Type B pancreatic cell (in vitro differentiated cells): ENCODE measurements at places on chromosomes 4 and X.

GRCh38 chr4:155602351-155603140, 64.1 kb upstream of the GUCY1A1 start:
- no peak for DNase-seq

DNA sequence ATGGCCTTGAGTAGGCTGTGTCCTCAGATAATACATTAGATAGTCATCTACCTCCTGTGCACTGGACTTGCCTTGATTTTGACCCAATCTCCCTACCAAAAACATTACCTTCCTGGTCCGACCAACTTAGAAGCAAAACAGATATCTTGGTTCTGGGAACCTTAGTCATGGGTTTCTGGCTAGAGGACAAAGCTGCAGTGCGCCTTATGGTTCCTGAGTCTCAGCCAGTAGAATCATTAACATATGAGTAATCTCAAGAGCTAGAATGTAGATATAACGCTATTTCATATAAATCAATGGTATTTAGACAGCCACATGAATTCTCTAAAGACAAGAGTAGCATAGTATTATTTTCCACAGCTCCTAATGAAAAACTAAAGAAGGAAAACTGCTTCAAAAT, 83.1 kb downstream of the GRIA3 start:
- no peak for DNase-seq

DNA sequence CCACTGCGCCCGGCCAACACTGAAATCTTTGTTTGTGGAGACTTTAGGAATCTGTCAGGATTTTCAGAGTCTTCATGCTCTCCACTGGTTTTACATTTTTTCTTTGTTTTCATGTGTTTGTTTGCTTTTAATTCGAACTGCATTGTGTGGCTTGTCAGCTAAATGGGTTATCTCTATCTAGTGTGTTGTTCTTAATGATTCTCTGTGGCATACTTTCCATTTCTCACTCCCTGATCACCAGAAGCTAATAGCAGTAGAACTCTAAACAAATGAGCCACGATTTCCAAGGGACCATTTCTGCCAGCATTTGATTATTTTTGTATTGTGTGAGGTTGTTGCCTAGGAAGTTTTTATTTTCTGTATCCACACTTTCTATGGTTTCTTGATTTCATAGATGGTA, 352.4 kb downstream of the CAMK2D start:
- no peak for DNase-seq

DNA sequence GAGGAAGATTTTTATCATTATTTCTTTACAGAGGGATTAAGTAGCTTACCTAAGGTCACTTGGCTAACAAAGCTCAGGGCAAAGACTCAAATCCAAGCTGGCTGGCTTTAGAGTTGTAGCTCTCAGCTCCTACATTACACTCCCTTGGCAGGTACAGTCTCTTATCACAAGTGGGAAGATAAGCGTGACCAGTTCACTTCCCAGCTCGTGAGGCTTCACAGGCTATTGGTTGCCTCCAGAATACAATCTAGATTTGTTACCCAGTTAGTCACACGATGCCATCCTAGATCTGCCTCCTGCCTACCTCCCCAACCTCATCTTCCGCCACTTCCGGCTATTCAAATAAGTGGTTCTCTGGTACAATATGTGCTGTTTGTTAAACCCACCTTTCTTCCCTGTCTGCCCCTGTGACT, 3.7 kb downstream of the MMRN1 start:
- DNase-seq: no peak

DNA sequence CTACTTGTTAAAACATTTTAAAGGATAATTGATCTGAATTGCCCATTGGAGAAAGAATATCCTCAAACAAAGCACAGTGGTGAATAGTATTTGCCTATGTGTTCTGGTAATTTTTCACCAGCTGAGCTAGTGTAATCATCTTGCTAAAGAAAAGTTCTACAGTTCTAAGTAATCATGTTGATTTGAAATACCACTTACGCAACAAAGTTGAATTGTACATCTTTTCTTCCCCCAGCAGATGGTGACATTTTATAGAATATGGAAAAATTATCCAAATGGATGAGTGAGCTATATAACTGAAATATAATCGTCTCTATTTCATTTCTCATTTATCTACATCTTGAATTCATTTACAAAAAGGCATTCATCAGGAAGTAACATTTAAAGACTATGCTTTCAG, 9.7 kb upstream of the ZNF674 start:
- DNase-seq: no peak

DNA sequence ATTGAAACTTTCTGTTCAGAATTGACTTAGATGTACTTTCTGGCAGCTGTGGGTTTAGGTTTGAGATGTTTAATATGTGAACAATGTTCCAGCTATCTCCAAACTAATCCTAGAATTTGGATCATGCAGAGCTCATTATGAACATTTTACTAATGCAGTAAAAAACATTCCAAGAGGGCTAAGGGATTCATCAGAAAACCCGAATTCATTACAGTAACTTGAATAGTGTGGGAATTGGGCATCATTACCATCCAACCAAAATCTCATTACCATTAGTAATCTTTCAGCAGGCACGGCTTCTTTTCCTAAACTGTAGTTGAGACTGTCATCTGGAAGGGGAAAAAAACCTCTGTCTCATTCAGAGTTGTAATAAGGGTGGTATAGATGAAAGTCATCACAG, 91.0 kb downstream of the LIMCH1 start:
- no peak for DNase-seq

- no peak for DNase-seq
These were observed 70.2 kb downstream of the CXXC4 start for GRCh38 chr4:104424475-104424941.

DNA sequence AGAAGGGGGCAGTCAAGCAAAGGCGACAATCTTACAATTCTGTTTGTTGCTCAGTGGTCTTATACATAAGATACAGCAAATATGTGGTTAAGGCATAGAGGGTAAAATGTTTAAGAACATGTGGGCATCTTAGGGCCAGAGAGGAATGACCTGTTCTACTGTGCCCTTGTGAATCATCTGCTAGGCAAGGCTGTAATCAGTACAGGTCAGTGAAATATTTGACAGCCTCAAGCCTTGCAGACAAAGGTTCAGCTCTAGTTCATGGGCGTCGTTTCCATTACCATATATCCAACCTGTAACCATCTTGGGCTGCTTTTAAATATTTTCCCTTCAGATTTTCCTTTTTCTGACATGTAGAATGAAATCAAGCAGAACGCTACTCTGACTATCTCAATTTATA, 37.3 kb downstream of the AGA start:
- no peak for DNase-seq

DNA sequence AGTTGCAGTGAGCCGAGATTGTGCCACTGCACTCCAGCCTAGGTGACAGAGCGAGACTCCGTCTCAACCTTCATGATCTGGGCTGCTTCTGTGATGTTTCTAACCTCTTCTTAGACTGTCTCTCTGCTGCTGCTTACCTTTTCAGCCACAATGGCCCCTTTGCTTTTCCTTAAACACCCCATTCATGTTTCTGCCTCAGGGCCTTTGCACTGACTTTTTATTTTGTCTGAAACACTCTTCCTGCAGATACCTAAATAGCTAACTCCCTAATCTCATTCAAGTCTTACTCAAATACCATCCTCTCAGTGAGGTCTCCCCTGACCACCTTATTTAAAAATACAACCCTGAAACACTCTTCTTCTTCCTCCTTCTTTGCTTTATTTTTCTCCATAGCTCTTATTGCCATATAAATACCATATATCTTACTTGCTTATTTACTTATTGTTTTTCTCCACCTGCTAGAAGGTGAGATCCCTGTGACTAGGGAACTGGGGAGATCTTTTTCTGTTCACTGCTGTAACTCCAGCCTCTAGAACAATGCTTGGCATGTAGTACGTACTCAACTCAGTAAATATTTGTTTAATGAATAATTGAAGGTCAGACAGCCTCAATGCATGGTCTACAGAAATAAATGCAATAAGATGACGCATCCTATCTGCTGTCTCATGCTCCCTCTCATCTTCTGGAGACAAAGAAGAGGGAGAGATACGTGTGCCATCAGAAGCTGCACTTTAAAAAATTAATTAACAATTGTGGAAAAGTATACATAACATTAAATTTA, 43.8 kb upstream of the SETD7 start:
- no peak for DNase-seq

- DNase-seq: no peak
These were observed 50.3 kb downstream of the STPG2 start for GRCh38 chr4:98092833-98093439.

DNA sequence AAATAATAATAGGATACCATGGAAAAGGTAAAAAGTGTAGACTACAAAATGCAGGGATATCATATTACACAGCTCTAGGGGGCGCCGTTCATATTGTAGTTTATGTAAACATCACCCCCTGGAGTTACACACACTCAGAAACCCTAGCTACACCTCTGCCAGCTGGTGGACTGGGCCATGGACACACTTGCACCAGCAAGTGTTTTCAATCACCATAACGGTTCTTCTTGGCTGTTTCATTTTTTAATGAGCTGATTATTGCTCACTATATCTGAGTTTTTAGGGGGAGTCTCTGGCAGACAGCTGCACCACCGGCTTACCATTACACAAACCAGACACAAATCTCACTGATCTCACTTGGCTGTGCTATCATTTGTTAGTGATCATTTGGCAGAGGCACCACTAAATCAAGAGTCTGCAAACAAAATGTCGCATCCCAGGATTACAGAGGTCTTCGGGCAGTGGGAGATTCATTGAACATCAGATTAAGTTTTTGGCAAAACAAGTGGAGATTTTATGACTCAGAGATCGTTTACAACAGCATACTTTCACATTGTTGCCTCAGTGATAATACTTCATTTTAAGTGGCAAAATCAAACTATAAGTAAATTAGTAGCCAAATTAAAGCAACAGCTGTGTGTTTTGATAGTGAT, 185.7 kb downstream of the UNC5C start:
- DNase-seq: no peak

GRCh38 chr4:17258106-17258505, 253.8 kb downstream of the QDPR start:
- DNase-seq: no peak

- DNase-seq: no peak
These were observed 1.4 kb upstream of the SLC34A2 start for GRCh38 chr4:25654031-25654970.

GRCh38 chrX:69366183-69366582, 137.9 kb upstream of the NALF2 start:
- DNase-seq: no peak

DNA sequence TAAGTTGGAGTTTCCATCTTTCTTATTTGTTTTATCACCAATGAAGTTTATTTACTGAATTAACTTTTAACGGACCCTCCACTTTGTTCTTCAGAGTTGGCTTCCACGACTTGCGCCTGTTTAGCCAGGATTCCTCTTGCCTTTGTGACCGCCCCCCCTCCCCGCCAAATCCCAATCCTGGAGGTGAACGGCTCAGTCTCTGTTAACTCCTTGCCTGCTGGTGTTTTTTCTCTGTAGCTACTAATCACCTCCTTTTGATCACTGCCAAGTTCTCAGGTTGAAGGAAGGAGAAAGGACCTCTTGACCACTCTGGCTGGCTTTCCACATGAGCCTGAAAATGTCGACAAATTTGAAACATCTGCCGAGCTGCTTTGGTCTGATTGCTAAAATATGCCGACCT, 46.8 kb upstream of the BCOR start:
- DNase-seq: no peak

DNA sequence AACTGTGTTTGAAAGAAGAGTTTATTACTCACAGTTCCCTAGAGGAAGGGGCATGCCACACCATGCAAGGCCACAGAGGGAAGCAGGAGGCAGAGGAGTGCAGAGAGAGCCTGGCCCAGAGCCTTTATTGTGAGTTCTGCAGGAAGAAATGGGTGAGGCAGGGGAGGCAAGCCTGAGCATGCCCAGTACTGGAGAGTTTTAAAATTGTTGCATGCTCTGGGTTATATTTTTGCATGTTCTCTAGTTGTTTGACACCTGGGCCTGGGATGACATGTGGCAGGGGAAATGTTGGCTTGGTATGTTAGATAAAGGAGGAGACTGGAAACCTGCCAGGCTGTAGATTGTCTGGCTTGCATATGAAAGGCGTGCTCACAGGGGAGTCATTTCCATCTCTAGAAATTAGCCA, 19.7 kb upstream of the CRMP1 start:
- no peak for DNase-seq

GRCh38 chr4:163554870-163555465, 60.5 kb downstream of the TMA16 start:
- DNase-seq: no peak

- DNase-seq: no peak
These were observed 302.1 kb downstream of the KCTD8 start for GRCh38 chr4:44146516-44146915.

GRCh38 chrX:120751683-120752082, 121.8 kb upstream of the C1GALT1C1 start:
- no peak for DNase-seq

DNA sequence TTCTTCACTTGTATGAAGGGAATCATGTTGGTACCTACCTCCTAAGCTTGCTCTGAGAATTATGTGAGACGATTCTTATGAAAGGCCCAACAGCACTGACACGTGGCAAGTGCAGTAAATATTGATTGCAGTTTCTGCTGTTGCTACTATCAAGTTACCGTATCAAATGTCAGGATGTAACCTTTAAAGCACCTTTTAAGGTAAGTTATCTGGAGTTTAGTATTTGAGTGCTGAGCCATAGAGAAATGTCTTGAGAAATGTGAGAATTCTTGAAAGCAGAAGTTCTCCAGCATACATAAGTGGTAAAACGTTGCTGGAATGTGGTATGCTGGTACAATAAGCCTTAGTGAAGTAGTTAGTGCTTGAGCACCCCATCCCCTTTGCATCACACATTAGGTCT, 90.4 kb downstream of the PHOX2B start:
- no peak for DNase-seq
